Osteoblast (primary cell): ENCODE measurements at places on chromosomes 1 and 21. TPM values are rescaled to one million over a fixed set of nuclear protein-coding genes. Genes with fewer than 3 reads are reported as not detected.

RAB42 gene
- total RNA-seq = 5.0 and 5.1 TPM in 2 replicates

SYNC gene
- 129 and 139 TPM in 2 replicates for total RNA-seq

LGALS8 gene
- 79.6 and 86.9 TPM in 2 replicates for total RNA-seq

GPR52 gene
- total RNA-seq = 1.4 and 2.4 TPM in 2 replicates

S100A10 gene
- 103 and 116 TPM in 2 replicates for total RNA-seq

DNA sequence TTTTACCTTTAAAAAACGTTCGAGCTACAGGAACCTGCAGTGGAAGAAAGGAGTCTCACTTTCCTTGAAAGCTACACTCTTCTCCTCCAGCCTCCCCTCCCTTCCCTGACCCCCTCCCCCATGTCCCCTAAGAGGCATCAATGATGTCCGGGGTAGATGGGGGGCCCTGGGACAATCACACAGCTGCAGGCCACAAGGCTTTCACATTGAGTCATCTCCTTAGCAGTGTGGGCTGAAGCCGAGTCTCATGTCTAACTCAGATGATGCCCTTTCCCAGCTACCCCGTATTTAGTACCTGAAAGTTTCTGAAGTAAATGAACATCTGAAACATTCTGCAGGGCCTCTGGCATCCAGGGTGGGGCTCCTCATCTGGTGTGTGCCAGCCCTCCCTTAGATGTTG is 6.3 kb upstream of the GPR25 start:
- H3K36me3 ChIP-seq = peaks cover 13% of the 10 kb centered on the region
- H3K27me3 ChIP-seq = peaks cover 21% of the 10 kb centered on the region
- peaks cover 5% of the 10 kb centered on the region for H3K4me1 ChIP-seq
- peak; percentile 75 for DNase-seq

GRCh38 chr1:163074004-163074403 is 4.8 kb downstream of the RGS4 start:
- peak overlapping the region; percentile 44 for H3K27ac ChIP-seq
- H3K27me3 ChIP-seq = no peaks in the 10 kb centered on the region
- DNase-seq = no peak
- peak overlapping the region; percentile 34 for H3K4me3 ChIP-seq
- peaks cover 45% of the 10 kb centered on the region for H3K36me3 ChIP-seq
